Suppressor macrophage (primary cell): ENCODE measurements at places on chromosomes 16 and 17.
A peak's percentile ranks its signal among the peaks of the same experiment; 100 is the strongest.

DNA sequence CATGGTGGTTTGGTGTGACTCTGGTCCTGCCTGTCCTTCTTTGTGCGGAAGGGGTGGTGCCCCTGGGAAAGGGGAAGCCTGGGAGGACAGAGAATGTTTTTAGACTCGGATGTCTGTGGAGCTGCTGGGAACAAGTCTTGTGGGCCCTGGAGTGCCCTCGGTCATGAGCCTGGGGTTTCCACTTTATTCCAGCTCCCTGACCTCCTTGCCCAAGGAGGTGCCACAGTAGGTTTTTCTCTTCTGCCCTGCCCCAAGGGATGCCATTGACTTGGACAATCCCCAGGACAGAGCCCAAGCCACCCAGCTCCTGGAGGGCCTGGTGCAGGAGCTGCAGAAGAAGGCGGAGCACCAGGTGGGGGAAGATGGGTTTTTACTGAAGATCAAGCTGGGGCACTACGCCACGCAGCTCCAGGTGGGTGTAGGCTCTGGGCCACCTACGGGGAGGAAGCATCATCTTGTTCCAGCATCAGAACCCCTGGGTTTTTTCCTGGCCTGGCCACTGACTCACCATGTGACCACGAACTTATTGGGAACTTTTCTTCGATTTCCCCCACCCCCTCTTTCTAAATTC lies 1.4 kb downstream of the STAT5A start:
- DNase-seq: peak; percentile 84

DNA sequence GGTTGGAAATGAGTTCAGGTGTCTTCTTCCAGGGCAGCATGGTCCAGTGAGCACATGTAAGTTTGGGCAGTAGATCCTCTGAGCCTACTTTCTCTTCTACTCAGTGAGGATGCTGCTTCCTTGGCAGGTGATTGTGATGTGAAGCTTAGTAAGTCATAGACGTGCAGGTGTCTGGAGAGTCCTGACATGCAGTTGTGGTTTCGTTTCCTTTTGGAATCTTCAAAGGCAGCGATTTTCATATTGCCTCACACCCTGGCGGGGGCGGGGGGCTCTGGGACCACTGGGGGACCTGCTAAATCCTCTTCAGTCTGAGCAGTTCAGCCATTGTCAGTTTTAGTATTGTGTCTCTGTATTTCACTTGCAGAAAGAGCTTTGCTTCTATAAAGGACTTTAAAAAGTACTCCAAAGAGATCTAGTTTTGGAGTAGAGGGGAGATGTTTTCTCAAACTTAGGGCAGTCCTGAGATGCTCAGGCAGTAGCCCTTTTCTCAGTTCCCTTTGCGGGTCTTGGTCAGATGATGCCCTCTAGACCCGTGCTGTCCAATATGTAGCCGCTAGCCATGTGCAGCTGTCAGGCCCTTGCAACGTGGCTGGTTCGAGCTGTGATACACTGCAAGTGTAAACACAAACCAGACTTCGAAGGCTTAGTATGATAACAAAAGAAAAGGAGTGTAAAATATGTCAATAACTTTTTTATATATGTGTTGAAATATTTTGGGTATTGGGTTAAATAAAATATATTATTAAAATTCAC lies 4.0 kb upstream of the CDK5R1 start:
- DNase-seq: no peak

GRCh38 chr16:13517841-13518240 lies 402.1 kb upstream of the ERCC4 start:
- DNase-seq: no peak

DNA sequence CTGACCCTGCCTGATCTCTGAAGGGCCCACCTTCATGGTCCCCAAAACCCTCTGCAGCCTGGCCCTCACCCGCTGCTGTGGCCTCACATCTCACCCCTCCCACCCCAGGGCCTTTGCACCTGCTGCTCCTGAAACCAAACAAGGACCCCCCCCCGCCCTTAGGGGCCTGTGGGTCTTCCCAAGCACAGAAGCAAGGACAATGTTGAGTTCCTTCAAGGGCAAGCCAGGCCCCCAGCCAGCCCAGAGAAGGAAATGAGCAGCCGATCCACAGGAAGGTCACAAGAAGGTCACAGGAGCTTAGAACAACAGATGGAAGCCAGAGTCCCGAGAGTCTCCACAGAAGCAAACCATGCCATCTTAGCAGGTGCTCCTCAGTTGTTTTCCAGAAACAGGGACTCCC lies 493 bp upstream of the PDE6G start:
- DNase-seq: no peak

DNA sequence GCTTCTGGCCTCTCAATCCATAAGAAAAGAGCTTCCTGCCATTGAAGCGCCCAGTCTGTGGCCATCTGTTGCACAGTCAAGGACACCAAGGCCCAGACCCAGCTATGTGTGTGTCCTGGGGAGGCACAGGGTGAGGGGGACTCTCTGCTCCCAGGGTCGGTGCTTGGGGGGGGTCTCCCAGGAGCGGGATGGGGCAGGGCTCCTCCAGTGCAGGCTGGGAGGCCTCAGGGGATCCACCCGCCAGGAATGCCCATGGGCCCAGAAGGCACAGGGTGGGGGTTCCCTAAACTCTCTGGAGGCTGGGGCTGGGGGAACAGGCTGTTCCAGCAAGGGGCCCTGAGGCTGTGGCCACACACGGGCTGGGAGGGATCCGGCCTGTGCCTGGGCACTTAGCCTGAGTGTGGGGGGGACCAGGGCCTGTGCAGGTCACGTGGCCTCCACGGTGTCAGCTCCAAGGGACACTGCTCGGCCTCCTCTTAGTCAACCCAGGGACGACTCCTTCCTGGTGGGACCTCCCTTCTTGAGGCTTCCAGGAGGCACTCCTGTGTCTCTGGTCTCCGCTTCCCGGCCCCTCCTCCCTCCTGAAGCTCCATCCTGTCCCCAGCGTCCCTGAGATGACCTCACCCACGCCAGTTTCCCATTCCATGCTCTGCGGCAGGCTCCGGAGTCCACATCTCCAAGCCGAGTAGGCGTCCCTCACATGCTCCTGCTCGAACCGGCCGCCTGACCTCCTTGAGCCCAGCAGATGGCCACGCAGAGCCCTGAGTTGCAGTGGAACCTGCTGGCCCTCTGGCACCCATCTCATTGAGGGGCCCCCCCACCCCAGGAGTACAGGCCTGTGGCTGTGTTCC lies 23.1 kb upstream of the BAHCC1 start:
- DNase-seq: peak; percentile 51

- no peak for DNase-seq
Observed at GRCh38 chr16:69763599-69763942, 1.4 kb downstream of the WWP2 start.

DNA sequence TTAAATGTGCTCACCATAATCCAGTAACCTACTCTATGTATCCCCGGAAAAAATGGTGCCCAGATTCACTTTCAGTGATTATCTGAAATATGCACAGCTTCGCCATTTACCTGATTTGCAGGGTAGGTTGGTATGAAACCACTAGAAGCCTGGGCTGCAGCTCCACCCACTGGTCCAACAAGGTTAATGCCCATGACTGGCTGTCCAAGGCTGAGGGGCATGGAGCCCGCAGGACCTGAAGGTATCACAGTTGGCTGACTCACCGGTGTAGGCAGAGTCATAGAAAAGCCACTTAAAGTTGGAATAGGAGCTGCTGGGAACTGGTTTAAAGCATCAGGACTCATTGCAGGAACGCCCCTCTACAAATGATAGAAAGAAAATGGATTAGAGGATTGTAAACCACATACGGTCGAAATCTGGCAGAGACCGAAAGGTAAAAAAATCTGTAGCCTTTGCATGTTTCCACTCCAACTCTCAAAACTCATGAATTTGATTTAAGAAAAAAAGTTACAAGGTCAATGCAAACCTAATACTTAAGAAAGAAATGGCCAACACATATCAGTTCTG lies 38.6 kb downstream of the SYNRG start:
- peak; percentile 39 for DNase-seq

DNA sequence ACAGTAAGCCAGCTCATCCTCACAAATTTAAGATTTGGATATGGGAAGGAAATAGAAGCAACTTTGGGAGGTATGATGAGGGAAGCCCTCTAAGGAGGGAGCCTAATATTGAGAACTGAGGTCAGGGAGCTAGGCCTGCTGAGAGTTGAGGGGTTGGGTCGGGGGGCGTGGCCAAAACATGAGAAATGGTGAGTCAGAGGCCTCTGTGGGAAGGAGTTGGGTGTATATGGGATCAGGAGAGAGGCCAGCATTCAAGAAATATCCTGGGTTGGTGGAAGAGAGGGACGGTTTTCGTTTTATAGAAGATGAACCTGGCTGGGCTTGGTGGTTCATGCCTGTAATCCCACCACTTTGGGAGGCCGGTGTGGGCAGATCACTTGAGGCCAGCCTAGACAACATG lies 48.4 kb downstream of the CLEC16A start:
- peak; percentile 35 for DNase-seq

DNA sequence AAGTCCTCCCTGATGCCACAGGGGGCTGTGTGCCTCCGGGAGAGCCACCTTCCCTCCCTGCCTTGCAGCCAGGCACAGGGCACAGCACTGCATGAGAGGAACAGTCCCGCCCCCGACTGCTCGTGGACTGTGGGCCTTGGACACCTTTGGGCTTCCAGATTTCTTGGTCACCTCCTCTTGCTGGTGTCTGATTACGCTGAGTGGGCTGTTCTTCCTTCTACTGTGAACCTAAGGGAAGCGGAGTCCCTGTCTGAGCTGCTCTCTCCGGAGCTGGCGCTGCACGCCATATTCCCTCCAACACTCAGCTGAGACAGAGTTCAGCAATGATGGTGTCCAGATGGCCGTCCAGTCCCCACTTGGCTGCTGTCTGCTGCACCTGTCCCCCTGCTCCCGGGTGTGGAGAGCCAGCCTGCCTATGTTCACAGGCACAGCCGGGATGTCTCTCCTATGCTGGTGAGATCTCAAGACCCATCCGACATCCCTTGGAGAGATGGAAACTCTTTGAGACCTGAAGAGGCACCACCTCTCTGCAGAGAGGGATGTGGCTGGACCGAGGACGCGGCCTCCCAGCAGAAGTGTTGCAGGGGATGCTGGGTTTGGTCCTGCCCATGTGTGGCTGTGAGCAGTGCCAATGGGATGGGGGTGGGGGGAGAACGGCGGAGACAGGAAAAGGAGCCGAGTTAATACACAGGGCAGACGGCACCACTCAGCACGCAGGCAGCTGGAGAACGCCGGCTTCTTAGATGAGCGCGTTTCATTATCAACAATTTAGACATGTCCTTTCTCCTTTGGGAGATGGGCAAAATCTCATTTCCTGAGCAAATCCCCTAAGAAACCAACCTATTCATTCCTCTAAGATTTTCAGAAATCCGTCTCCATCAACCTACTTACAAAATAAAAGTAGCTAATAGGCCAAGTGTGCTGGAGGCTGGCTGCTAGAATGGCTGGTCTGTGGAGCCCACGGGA lies 171.9 kb downstream of the ENGASE start:
- DNase-seq: no peak

- no peak for DNase-seq
Observed at GRCh38 chr17:4234401-4234800, 29.4 kb downstream of the ANKFY1 start.

DNA sequence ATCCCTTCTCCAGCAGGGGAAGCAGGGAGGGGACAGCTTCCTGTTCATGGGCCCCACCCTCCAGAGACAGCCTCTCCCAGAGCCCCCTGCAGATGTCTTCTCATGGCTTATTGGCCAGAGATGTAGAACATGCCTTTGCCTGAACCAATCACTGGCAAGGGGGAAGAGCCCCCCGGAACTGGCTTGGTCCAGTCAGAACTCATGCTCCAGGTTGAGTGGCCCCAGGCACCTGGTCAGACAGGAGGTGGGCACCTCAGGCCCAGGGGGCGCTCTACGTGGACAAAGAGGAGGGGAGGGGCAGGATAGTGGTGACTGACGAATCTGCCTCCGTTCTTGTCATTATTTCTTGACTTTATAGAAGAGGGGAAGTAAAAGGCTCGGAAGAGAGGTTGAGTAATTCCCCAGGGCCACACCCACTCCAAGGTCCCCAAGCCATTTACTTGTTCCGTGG lies 23.6 kb downstream of the RAB11FIP4 start:
- peak; percentile 79 for DNase-seq

DNA sequence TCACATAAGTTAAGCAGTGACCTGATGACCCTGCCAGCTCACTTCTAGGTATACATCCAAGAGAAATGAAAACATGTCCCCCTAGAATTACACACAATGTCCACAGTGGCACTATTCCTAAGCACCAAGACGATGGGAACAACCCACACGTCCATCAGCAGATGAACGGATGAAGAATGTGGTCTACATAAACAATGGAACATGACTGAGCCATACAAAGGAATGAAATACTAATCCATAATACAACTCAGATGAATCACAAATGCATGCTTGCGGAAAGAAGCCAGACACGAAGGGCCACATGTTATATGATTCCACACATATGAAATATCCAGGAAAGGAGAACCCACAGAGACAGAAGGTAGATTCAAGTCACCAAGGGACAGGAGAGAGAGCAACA lies 17.4 kb downstream of the USP22 start:
- DNase-seq: no peak

DNA sequence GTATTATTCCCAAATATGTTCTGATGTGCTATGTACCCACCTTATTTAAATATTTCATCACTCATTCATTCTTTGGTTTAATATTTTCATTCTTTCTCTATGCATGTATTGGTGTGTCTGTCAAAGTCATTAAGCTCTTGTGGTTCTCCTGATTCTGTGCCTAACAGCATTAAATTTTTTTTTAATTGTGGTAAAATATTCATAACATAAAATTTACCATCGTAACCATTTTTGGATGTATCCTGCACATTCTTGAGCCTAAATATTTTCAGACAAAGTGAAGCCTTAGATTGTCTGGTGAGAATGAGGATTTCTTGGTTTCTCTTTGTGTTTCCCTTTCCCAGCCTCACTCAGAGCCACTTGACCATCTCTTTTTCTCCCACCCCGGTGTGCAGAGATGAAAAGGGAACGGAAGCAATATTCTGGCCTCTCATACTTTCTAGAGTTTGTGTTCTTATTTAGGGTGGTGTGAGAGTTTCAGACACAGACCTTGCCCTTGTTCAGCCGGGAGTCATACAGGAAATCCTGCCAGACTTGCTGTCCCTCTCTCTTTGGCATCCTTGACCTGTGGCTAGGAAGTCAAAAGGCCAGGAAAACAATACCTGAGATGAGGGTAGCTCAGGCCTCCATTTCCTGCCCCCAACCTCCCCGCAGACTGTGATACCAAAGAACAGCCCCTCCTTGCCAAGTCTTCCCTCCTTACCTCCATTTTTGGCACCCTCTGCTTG lies 4.9 kb downstream of the CCL5 start:
- no peak for DNase-seq

GRCh38 chr17:37123386-37123785 lies 174.6 kb downstream of the AATF start:
- no peak for DNase-seq

GRCh38 chr16:88378401-88378800 lies 4.4 kb upstream of the ZNF469 start:
- no peak for DNase-seq

- DNase-seq: no peak
Observed at GRCh38 chr17:27242951-27243350, 51.0 kb upstream of the WSB1 start.

GRCh38 chr17:49574323-49574781 lies 1.3 kb upstream of the NXPH3 start:
- no peak for DNase-seq

GRCh38 chr17:68197091-68197996 lies 50.5 kb upstream of the AMZ2 start:
- DNase-seq: peak; percentile 29

GRCh38 chr17:38705523-38705802 lies 390 bp downstream of the MLLT6 start:
- no peak for DNase-seq

GRCh38 chr17:51322390-51323029 lies 62.2 kb downstream of the UTP18 start:
- peak; percentile 4 for DNase-seq
